ENCODE measurements at places on chromosomes 4 and X. TPM values are rescaled to one million over a fixed set of nuclear protein-coding genes. Genes with fewer than 3 reads are reported as not detected.

The UGDH gene
- total RNA-seq: 88.6 TPM

The POF1B gene
- 0.28 TPM for total RNA-seq

The MAGIX gene
- 2.0 TPM for total RNA-seq

The SLAIN2 gene
- total RNA-seq: 31.5 TPM

The SCD5 gene
- 41.1 TPM for total RNA-seq

The POU4F2 gene
- not detected for total RNA-seq

The MTNR1A gene
- total RNA-seq: not detected

The FAM47E gene
- total RNA-seq: 2.2 TPM

The GPR173 gene
- total RNA-seq: 7.0 TPM

The ADGRA3 gene
- 51.6 TPM for total RNA-seq

The TNMD gene
- total RNA-seq: not detected

The USP26 gene
- not detected for total RNA-seq

The SHROOM4 gene
- 1.1 TPM for total RNA-seq

The TMEM144 gene
- total RNA-seq: 13.4 TPM

The MRFAP1 gene
- 291 TPM for total RNA-seq

The ADAM29 gene
- total RNA-seq: not detected

- DNase-seq: no peak
Observed at GRCh38 chrX:78383594-78383993, 56.2 kb upstream of the CYSLTR1 start.

- DNase-seq: no peak
Observed at GRCh38 chrX:34918091-34918736, 24.4 kb upstream of the FAM47B start.

- DNase-seq: no peak
Observed at GRCh38 chr4:111639120-111639690, 506.0 kb upstream of the FAM241A start.

DNA sequence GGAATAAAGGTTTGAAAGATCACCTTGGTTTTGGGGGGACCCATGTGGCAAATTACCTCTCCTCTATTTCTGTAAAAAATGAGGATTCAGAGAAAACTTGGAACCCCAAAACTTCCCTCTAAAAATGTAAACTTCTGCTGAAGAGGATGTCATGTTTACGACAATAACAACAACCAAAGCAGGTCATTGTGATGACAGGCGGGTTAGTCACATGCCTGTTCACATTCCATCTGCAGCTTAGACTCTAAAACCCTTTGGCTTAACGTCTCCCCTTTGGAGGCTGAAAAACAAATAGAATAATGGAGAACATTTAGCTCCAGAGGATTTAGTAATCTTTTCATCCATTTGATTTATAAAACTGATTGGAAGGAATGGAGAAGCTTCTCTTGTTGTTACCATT, 75.0 kb upstream of the FAM9C start:
- no peak for DNase-seq

GRCh38 chrX:116417214-116417613, 19.2 kb upstream of the SLC6A14 start:
- no peak for DNase-seq

GRCh38 chr4:8181844-8182243, 17.2 kb upstream of the SH3TC1 start:
- DNase-seq: peak; percentile 62

GRCh38 chr4:172871381-172871780, 297.2 kb upstream of the GALNT7 start:
- no peak for DNase-seq

- DNase-seq: no peak
Observed at GRCh38 chrX:105263801-105264200, 43.3 kb upstream of the TEX13A start.

GRCh38 chr4:19748519-19749479, 502.9 kb upstream of the SLIT2 start:
- DNase-seq: no peak

DNA sequence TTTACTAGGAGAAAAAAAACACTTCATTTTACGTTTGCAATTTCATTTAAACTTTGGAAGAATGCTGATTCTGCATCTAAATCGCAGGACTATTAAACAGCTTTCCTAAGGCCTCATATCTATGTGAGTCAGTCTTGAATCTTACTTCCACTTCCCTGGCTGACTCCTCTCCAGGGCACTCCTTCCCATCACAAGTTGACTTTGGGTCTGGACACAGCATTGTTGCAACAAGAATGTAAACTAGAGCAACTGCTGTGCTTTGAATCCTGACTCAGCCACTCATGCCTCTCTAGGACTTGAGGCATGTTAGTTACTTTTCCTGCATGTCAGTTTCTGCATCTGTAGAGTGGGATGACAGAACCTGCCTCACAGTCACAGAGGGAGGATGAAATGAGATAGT, 413.8 kb downstream of the FAT4 start:
- DNase-seq: peak; percentile 39

DNA sequence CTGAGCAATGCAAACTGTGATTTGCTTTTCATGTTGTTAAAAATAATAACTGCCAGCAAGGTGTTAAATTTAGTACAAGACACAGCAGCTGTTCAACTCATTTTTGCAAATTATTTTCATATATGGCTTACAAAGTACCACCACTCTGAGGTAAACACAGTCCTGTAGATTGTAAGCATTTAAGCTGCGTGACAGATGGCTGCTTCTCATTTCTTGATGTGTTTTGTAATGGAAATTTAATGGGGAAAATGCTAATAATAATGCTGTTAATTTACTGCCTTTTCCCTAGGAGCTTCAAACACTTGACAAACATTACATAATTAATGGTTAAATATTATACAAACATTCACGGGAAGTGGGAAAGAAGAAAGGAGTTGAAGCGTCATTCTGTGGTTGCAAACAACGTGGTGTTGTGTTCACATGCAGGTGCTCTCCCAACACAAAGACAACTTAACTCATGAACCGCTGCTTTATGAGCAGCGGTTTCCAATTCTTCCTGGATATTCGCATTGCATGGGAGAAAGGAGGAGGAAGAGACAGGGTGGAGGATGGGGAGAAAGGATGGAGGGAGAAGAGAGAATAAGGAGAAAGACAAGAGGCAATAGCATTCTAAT, 236.8 kb upstream of the VCX start:
- DNase-seq: no peak

DNA sequence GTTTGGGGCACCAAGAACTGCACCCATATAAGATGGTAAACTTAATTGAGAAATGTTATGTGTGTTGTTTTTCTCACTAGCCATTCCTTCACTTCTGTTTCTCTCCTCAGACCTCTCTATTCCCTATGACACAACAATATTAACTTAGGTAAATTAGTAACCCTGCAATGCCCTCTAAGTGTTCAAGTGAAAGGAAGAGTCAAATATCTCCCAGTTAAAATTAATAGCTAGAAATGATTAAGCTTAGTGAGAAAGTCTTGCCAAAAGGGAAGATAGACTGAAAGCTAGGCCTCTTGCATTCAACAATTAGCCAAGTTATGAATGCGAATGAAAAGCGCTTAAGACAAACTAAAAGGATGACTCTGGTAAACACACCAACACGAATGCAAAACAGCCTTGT, 132.9 kb upstream of the KLF8 start:
- DNase-seq: no peak

DNA sequence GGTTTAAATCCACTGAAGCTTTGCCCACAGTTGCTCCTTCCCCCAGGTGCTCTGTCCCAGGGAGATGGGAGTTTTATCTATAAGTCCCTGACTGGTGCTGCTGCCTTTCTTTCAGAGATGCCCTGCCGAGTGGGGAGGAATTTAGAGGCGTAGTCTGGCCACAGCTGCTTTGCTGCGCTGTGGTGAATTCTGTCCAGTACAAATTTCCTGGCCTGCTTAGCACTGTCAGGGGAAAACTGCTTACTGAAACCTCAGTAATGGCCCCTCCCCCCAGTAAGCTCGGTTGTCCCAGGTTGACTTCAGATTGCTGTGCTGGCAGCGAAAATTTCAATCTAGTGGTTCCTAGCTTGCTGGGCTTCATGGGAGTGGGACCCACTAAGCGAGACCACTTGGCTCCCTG, 40.1 kb downstream of the UGT2B17 start:
- DNase-seq: no peak

- DNase-seq: no peak
Observed at GRCh38 chr4:142331132-142331531, 515.0 kb downstream of the INPP4B start.

DNA sequence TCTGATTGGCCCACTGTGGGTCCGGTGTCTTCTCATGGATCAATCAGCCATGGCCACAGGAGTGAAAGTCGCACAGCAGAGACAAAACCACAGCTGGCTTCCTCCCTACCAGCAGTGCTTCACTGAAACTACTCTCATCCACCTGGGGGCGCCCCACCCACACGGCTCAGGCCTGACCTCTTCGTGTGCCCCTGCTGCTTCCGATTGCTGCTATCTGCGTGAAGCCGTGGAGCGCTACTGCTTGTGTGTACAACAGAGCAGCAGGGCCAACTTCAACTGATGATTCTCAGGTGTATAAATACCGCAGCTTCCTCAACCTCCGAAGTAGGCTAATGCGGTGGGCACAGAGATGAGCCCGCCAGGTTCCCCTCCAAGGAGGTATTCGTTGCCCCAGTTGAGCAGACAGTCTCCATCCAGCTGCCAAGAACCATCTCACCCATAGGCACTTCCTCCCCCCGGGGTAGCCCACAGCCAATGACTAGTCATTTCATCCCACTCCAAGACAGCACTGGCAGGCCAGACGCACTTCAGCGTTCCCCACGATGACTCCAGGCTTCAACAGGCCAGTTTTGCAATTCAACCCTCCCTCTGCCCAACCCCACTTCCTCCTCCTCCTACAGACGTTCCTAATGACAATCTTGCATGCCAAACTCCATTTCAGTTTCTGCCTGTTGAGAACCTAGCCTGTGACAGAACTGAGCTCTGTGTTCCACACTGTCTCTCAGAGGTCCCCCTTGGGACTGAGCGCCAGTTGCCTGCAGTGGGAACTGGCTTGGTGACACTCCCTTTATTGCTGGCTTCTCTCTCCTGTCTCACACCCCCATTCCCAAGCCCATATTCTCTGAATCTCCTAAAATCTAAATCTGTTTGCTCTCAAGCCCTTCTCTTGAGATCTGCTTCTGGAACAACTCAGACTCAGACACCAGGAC, 41.3 kb upstream of the ATP6AP2 start:
- no peak for DNase-seq

GRCh38 chr4:127479031-127479622, 153.6 kb upstream of the INTU start:
- DNase-seq: no peak

DNA sequence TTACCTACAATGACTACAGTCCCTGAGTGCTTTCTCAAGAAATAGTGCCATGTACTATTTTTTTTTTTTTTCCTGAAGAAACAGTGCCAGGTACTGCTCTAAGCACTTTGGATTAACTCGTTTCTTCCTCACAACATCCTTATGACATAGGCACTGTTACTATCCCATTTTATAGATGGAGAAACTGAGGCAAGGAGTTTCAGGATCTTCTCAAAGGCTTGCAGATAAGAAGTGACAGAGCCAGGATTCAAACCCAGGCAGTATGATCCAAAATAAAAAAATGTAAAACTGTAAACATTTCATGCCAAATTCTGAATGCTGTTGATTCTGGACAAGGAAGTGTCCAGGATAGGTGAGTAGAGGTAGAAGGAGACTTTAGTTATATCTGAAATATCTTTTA, 1.1 kb downstream of the FANCB start:
- DNase-seq: no peak

GRCh38 chr4:112765317-112765974, 128.5 kb downstream of the LARP7 start:
- DNase-seq: no peak

GRCh38 chr4:78707268-78707667, 68.9 kb upstream of the BMP2K start:
- DNase-seq: no peak

GRCh38 chrX:21711848-21712197, 46.1 kb downstream of the SMPX start:
- DNase-seq: no peak

GRCh38 chr4:98722000-98722399, 63.6 kb upstream of the TSPAN5 start:
- DNase-seq: peak; percentile 44

- no peak for DNase-seq
Observed at GRCh38 chr4:108054025-108054638, 64.4 kb downstream of the HADH start.

GRCh38 chr4:55547918-55548317, 1.2 kb upstream of the CLOCK start:
- no peak for DNase-seq

Measured in PC-9 (cell line).